SK-MEL-5 (cell line): ENCODE measurements at places on chromosomes 3 and 15. TPM values are rescaled to one million over a fixed set of nuclear protein-coding genes. Genes with fewer than 3 reads are reported as not detected.

ZNF860 gene
- total RNA-seq: 3.9 and 6.1 TPM in 2 replicates

VWA5B2 gene
- not detected in 2 replicates for total RNA-seq

- no peak for DNase-seq
These were observed 156.2 kb upstream of the THRB start for GRCh38 chr3:24650839-24651238.

DNA sequence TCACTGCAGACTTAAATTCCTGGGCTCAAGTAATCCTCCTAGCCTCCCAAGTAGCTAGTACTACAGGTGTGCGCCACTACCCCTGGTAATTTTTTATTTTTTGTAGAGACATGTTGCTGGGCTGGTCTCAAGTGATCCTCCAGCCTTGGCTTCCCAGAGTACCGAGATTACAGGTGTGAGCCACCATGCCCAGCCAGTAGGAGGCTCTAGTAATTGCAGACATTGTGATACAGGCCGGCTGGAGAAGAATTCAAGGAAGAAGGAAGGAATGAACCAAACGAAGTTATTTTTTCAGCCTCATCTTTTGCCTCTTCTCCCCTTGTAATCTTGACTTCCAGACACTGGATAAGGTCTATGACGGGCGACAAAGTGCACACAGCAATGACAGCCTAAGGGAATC, 3.2 kb upstream of the PPP4R2 start:
- DNase-seq: no peak

IL17RB gene
- total RNA-seq: not detected in 2 replicates

DNA sequence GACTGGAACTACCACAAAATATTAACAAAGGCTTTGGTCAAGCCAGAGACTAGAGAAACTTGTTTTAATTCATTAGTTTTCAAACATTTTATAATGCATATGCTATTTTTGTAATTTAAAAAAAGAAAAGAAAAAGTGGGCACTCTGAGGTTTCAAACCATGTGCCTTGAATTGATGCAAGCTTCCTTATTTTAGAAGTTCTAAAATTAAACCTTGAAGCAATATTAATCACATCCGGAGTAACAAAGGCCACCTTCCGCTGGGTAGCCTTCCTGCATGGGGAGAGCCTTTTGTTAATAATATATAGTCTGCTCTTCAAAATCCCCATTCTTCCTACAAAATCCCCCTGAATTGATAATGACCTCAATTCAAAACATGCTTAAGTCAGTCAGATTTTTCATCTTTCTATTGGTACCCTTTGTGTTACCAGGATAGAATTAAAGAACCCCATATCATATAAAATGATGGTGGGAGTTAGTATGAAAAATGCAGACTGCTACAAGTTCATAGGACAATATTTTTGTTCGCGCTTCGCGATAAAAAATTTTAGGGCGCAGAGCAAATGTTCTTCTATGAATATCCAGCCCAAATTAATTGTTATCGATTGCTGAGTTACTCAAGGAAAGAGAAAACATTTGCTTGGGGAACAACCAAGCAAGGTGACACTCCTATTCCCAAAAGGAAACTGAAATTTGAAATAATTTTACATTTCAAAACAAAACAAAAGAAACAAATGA, 30.6 kb downstream of the LDHAL6B start:
- DNase-seq: no peak

STRA6 gene
- not detected in 2 replicates for total RNA-seq

GRCh38 chr15:29054171-29055045, 168.6 kb downstream of the APBA2 start:
- no peak for DNase-seq

LDHAL6B gene
- not detected in 2 replicates for total RNA-seq

DNA sequence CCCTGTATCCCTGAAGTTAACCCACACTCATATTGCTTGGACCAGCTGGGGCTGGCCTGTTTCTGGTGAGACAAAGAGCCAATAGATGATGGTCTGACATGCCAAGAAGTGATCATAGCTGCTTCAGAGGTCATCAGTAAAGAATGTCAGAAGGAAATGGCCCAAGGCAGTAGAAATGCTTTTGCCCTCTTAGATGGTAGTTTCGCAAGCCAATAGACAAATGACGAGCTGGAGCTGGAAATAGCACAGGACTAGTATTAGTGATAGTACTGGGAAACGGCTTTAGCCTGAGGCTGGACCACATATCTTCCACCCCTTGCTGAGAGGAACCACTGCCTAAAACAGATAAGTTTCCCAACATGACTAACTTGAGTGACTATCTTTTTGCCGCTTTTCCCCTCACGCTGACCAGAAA, 176.1 kb upstream of the THBS1 start:
- DNase-seq: peak; percentile 97

DNA sequence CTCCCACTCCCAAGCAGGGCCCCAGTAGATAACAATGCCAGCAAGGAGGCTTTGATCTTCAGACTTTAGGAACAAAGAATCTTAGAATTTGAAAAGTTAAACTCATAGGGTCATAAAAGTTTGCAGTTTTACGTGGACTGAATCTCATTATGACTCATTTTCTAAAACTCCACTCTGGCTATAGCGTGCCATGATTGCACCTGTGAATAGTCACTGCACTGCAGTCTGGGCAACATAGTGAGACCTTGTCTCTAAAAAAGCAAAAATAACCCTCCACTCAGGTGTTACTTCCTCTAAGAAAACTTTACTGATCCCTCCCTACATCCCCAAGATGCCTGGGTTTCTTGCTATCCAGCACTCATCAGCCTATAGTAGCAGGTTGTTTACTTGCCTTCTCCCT, 104.5 kb downstream of the IL20RB start:
- no peak for DNase-seq

DNA sequence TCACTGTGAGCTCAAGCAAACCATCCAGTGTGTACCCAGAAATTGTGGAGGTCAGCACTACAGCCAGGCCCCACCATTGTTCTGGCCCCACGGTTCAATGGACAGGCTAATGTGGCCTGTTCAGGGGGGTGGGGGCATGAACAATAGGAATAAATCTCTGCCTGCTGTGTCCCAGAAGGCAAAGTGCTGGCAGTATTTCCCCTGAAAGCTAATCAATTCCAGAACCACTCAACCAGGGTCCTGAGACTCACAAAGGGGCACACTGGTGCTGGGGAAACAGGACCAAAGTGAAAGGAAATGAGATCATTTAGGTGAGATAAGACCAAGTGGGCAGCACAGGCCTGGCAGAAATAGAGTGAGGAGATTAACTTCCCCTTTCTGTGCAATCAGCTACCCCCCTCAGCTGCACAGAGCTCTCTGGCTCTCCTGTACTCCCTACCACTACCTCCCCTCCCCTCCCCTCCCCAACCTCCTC, 11.5 kb downstream of the CRYGS start:
- DNase-seq: no peak

- no peak for DNase-seq
These were observed 204.2 kb downstream of the GHSR start for GRCh38 chr3:172244011-172244410.

CERS3 gene
- total RNA-seq: not detected in 2 replicates

DNA sequence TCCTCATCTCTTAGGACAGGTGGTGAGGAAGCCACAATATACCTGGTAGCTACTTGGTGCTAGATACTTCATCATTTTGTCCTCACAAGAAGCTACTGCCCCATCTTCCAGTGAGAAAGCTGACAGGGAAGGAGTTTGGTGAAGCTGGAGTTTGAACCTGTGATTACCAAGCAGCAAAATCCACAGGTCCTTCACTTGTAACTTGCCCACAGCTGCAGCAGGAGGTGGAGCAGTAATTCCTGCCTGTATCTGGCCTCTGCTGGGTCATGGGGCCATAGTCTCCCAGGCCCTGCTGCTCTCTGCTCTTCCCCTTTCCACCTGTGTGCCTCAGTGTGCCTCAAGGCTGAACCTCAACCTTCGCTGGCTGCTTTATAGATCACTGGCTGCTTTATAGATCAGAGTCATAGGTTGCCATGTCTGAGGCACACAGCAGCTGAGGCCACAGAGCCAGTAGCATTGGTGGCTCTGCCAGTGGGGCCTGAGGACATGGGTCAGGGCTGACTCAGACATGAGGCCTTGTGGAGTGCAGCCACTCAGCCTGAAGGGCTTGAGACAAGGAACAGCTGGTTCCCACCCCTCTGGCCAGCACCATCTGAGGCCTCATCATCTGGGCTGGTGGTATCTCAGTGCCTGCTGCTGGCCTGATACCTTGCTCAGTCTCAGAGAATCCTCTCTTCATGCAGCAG, 11.1 kb upstream of the CHRNB4 start:
- no peak for DNase-seq

GRCh38 chr3:168295027-168295426, 199.3 kb upstream of the GOLIM4 start:
- no peak for DNase-seq

CFAP20DC gene
- 5.5 and 5.7 TPM in 2 replicates for total RNA-seq

CTXND1 gene
- total RNA-seq: 1.9 and 2.5 TPM in 2 replicates

NT5DC2 gene
- 34.2 and 42.7 TPM in 2 replicates for total RNA-seq

KCNH8 gene
- total RNA-seq: 0.24 and 0.26 TPM in 2 replicates

FETUB gene
- not detected in 2 replicates for total RNA-seq

- no peak for DNase-seq
These were observed 94.7 kb downstream of the SSR3 start for GRCh38 chr3:156460206-156460611.

- DNase-seq: no peak
These were observed 17.0 kb downstream of the RPLP1 start for GRCh38 chr15:69469467-69470201.

DNA sequence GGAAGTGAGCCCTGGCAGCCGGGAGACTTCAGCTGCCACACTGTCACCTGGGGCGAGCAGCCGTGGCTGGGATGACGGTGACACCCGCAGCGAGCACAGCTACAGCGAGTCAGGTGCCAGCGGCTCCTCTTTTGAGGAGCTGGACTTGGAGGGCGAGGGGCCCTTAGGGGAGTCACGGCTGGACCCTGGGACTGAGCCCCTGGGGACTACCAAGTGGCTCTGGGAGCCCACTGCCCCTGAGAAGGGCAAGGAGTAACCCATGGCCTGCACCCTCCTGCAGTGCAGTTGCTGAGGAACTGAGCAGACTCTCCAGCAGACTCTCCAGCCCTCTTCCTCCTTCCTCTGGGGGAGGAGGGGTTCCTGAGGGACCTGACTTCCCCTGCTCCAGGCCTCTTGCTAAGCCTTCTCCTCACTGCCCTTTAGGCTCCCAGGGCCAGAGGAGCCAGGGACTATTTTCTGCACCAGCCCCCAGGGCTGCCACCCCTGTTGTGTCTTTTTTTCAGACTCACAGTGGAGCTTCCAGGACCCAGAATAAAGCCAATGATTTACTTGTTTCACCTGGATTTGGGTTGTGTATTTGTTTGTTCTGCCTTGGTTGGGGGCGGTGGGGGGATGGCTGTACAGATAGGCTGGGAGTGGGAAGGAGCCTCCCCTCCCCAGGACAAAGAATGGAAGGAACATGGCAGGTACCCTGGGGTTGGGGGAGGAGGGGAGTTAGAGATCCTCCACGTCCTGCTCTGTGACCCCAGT, 2.9 kb upstream of the GRM2 start:
- no peak for DNase-seq

DNA sequence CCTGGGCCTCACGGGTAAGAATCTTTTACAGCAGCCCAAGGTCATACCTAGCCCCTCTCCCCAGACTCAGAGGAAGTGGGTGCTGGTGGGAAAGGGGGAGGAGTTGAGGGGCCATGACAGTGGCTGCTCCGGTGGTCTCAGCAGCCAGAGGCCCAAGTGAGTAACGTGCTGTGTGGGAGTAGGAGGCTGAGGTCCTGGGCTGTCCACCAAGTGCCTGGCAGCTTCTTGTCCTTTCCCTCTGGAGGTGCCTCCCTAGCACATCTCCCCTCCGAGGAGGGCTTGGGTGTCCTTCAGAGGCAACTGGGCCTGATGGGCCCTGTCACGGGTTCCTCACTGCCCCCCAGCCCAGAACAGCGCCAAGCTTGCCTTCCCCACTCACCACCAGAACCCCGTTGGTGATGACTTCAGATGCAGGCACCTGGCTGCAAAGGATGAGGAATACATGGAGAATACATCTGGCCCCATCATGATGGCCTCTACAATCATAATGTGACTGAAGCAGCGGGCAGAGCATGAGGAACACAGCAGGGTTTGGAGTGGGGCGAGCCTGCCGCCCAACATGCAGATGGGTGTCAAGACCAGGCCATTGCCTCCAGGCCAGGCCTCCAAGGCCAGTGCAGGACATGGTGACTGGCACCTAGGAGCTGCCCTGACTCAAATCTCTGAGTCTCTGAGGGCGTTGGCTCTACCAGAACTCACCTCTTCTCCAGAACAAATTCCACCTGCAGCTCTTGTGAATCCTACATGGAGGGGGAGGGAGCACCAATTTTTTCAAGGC, 3.3 kb downstream of the PLA2G4F start:
- DNase-seq: no peak

PAQR5 gene
- total RNA-seq: 2.3 and 2.4 TPM in 2 replicates

ITGA11 gene
- total RNA-seq: not detected in 2 replicates

GAP43 gene
- not detected in 2 replicates for total RNA-seq

DNA sequence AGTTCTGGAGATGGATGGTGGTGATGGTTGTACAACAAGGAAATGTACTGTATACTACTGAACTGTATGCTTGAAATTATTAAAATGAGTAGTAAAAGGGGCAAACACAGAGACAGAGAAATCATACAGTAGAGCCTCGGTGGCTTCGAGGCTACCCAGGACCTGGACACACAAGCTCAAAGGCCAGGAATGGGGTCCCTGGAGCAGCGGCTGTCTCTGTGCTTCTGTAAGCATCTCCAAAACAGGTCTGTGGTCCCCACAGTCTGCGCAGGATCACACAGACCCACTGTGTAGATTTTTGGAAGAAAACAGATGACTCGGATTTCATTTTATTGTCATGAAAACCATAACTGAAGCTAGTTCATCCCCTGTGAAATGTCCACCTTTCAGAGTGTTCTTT, 39.7 kb downstream of the PGPEP1L start:
- no peak for DNase-seq

- no peak for DNase-seq
These were observed 2.2 kb downstream of the LTF start for GRCh38 chr3:46462511-46462910.

TFG gene
- 79.0 and 95.6 TPM in 2 replicates for total RNA-seq

DNA sequence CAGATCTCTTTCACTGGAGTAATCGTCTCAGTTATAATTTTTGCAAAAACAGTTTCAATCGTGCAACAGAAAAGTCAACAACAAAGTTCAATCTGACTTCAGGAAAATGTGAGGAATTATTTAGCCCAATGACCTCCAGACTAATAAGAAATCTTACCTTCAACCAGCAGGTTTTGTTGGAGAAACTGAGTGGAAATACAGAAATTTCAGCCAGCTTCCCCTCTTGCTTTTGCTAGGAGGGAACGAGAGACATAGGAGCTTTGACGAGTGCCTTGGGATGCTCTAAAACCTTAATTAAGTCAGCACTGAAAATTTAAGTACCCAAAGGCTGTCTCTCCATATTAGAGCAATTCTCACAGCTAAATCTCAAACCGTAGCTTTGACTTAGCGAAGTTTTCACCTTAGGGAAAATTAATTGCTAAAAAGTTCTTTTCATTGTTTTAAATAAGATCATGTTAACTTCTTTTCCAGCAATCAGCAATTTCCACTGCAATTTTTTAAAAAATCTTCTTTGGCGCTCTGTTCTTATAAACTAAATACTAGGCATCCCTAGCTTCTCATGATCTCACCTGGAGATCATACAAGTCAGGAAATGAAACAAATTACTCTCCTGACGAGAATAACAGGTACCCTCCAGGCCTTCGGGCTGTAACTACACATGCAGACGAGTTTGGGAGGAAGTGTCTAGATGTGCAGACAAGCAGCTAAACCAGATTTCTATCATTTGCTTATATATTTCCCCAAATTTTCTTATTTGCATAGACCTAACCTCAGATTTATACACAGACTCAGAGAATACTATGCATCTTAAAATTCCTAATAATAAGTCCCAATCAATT, 250.2 kb downstream of the FAM43A start:
- DNase-seq: no peak

EID1 gene
- 154 and 171 TPM in 2 replicates for total RNA-seq

GRCh38 chr3:195757827-195758226, 37.0 kb downstream of the MUC20 start:
- DNase-seq: no peak

GRCh38 chr3:129065016-129065719, 4.6 kb downstream of the GP9 start:
- no peak for DNase-seq
